GM23338 (cell line): ENCODE measurements at places on chromosomes 6 and 20.

DNA sequence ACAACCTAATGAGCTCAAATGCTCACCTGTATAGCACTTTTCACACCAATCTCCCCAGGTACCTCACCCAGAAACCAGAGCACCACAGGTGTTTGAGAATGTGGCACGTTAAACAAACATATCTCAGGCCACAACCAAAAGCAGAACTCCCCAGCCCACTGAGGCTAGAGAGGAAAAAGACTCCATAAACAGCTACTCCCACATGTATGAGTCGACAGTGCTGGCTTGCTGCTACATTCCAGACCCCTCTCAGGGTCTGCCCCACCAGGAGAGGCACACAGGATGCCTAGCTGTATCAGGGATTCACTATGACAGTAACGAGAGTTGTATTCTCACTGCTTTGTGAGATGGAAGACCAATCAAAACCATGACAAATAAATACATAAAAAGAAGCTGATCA is 242.6 kb upstream of the ARID1B start:
- no peak for DNase-seq

DNA sequence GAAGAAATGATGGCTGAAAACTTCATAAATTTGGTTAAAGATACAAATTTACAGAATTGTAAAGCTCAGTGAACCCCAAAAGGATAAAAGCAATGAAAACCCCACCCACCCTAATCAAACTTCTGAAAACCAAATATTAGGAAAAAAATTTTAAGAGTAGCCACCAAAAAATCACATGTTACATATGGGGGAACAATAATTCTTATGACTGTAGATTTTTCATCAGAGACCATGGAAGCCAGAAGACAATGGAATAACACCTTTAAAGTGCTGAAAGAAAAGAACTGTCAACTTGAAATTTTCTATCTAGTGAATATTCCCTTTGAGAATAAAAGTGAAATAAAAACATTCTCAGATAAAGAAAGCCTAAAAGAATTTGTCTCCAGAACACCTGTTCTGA is 24.4 kb downstream of the PROCR start:
- no peak for DNase-seq

- no peak for DNase-seq
Observed at GRCh38 chr20:37503256-37503927, 17.7 kb upstream of the NNAT start.

GRCh38 chr20:45041464-45042337 is 59.2 kb downstream of the KCNS1 start:
- peak; percentile 75 for DNase-seq

DNA sequence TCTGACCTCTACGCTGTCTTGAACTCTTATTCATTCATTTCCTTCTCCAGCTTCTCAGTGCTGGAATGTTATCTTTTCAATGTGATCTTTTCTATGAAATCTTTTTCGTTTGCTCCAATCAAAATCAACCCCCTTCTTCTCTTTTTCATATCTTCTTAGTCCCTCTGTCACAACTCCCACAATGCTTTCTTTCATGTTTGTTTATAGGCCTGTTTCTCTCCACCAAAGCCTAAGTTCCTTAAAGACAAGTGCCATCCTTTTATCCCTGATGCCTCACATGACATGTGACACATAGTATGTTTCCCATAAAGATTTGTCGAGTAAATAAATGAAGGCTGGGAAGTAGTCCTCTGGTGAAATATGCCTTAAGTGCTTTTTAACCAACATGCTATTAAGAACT is 38.1 kb downstream of the CRYBG1 start:
- DNase-seq = no peak

GRCh38 chr6:147741389-147741788 is 232.9 kb downstream of the SAMD5 start:
- no peak for DNase-seq

- peak; percentile 57 for DNase-seq
Observed at GRCh38 chr6:29596381-29596900, 11.5 kb downstream of the OR2H2 start.

GRCh38 chr6:121040831-121041230 is 293.4 kb downstream of the TBC1D32 start:
- no peak for DNase-seq

DNA sequence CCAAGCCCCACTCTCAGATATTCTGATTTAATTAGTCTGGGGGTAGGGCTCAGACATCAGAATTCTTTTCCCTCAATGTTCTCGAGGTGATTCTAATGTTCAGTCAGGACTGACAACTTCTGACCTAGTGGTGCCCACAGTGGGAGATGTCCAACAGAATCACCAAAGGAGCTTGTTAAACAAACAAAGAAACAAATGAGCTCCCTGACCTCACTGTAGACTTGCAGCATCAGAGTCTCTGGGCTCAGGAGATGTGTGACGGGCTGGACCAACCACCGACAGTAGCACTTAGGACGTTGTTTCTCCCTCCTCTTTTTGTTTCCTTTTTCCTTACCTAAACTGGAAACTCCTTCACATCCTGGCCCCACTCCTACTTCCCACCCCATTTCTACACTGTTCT is 49.3 kb downstream of the CLIC5 start:
- no peak for DNase-seq

GRCh38 chr6:157724960-157725741 is 97.9 kb upstream of the SNX9 start:
- DNase-seq = no peak

- DNase-seq = no peak
Observed at GRCh38 chr6:23696992-23697391, 429.0 kb upstream of the NRSN1 start.

DNA sequence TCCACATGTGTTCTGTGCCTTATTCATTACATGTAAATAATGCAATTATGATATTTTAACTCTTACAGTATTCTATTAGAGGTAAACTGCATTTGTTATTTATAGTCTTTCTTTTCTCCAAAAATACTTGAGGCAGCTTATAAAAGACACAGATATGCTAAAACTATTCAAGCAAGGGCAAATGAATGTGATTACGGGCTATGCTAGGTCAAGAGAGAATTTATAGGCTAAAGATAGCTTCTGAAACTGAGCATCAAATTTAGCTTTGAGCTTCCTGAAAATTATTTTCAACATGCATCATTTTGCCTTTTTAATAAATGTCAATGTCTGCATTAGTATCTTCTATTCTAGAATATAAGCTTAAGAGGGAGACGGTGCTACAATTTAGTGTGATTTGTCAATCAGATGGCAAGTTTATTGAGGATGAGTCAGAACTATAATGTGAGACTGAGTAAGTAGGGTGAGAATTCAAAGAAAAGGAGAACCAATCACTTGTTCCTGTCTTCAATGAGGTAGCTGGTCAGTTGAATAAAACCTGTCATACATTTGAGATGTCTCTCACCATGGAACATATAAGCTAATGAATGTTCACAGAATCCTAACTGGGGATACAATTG is 669.4 kb upstream of the CITED2 start:
- no peak for DNase-seq

DNA sequence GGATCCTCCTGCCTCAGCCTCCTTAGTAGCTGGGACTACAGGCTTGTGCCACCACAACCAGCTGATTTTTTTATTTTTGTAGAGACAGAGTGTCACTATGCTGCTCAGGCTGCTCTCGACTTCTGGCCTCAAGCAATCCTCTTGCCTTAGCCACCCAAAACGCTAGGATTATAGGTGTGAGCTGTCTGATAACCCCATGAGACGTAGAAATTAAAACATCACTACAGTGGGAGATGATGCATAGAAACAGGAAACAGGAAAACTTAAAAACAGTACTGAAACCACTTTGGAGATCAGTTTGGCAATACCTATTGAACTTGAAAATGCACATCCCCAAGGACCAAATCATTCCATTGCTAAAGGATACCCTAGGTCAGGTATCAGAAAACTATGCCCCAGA is 10.8 kb downstream of the SENP6 start:
- DNase-seq = no peak

DNA sequence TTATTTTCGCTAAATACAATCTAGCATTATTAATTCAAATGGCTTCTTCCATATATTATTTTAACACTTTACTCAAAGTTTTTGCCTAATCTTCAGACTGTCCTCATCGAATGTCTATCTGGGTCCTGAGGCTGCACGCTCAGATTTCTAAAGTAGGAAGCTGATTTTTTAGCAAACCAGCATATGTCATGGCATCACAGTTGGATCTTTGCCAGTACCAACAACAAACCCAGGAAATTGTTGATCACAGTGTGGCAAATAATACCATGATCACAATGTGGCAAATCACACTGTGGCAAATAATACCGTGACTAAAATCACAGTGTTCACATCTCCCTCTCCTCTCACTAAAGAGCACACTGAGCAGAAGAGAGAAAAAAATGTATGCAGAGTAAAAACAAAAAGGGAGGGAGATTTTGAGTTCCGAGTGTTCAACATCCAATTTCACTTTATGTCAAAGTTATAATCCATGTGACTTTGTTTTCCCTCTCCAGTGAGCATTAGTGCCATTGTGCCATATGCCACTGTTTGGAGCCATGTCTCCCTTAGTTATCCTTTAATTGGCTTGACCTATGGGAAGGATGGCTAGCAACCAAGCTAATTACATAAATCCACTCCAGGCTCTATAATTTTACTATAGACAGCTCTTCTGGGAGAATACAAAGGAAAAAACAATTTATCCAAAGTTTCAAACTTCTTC is 1059.6 kb downstream of the HACE1 start:
- DNase-seq = no peak

DNA sequence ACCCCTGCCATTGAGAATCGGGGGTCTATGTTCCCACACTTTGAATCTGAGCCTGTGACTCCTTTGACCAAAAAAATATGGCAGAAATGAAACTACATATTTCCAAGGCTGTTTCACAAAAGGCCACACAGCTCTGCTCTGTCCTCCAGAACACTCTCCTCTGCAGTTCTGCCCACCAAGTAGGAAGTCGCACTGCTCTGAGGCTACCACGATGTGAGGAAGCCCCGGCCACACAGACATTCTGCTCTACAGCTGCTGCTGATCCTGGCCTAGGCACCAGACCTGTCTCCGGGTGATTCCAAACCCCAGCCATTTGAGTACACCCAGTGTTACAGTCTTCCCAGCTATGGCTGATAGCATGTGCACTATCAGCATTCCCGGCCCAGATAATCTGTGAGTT is 85.1 kb downstream of the LYRM4 start:
- DNase-seq = no peak

GRCh38 chr6:106547601-106548453 is 81.5 kb downstream of the RTN4IP1 start:
- peak; percentile 40 for DNase-seq

- no peak for DNase-seq
Observed at GRCh38 chr20:63843222-63843621, 12.2 kb upstream of the ZBTB46 start.

- DNase-seq = peak; percentile 83
Observed at GRCh38 chr6:155248008-155249001, 15.5 kb upstream of the CLDN20 start.

DNA sequence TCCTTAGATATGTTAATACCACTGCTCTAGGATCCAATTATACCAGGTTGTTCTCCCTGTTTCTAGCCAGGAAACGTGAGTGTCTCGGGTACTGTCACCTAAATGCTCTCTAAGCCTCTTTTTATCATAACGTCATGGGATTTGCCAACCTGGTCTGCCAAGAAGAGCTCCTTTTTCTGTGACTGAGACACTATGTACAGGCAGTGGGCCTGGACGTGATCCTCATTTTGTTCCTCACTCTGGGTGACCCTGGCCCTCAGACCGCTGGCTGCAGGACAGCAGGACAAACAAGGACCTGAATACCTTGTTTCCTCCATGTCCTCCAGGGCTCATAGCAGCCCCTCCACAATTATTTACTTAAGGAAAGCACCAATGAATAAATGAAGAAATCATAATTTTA is 69.1 kb downstream of the CD164 start:
- no peak for DNase-seq

GRCh38 chr6:168916576-168917211 is 337.0 kb downstream of the THBS2 start:
- DNase-seq = no peak

- DNase-seq = no peak
Observed at GRCh38 chr20:16243470-16243869, 329.8 kb downstream of the KIF16B start.

DNA sequence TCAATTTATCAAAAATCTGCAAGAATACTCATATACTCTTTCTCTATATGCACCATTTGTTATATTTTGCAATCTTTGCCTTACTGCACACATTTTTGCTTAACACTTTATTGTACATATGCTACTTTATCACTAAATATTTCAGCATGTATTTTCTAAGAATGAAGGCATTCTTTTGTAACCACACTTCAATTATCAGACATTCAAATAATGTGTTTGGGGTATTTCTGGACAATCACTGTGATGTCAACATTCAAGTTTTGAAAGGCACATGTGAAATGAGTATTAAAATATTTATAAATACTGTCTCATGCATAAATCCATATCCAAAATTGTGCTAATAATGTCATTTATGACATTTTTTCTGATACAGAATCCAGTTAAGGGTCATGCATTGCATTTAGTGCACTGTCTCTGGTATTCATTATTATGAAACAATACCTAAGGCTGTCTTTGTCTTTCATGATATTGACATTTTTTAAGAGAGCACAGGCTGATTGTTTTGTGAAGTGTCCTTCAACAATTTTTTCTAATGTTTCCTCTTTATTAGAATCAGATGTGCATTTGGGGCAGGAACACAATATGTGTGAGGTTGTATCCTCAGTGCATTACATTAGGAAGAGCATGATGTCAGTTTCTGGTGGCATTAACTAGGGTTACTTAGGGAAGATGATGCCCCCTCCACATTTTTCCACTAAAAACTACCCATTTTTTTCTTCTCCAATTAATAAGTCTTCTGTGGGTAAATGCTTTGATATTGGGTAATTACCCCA is 105.7 kb downstream of the MTFR2 start:
- no peak for DNase-seq

DNA sequence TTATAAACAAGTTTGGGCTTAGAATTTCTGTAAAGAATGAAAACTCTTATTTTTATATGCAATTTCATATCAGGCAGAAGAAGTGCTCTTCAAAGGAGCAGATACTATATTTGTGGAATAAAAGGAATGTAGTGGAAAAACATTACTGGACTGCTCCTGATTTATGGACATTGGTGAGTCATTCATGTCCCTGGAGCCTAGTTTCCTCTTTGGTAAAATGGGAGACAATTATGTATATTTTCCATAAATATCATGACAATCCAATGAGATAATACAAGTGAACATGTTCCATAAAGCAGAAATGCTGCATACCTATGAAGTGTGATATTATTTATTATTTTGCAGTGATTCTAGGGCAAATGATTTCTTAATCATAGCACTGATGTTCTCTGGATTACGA is 445.8 kb upstream of the CITED2 start:
- DNase-seq = no peak

- DNase-seq = no peak
Observed at GRCh38 chr20:38109591-38110524, 55.2 kb downstream of the TGM2 start.

GRCh38 chr6:142954844-142955243 is 9.9 kb upstream of the HIVEP2 start:
- DNase-seq = no peak

GRCh38 chr6:144595266-144595665 is 310.1 kb downstream of the UTRN start:
- no peak for DNase-seq

GRCh38 chr20:4835244-4836177 is 113.8 kb downstream of the PRND start:
- DNase-seq = no peak
